NCI-H2171 treated with DMSO at 0.1 percent for 48 hours (cell line): ENCODE measurements at places on chromosomes 2 and 18.

GRCh38 chr2:61138859-61139258 lies 23.1 kb upstream of the C2orf74 start:
- DNase-seq = no peak

- no peak for DNase-seq
These were observed 17.6 kb upstream of the KIDINS220 start for GRCh38 chr2:8855010-8855409.

- DNase-seq = no peak
These were observed 28.0 kb upstream of the YES1 start for GRCh38 chr18:840023-840408.

DNA sequence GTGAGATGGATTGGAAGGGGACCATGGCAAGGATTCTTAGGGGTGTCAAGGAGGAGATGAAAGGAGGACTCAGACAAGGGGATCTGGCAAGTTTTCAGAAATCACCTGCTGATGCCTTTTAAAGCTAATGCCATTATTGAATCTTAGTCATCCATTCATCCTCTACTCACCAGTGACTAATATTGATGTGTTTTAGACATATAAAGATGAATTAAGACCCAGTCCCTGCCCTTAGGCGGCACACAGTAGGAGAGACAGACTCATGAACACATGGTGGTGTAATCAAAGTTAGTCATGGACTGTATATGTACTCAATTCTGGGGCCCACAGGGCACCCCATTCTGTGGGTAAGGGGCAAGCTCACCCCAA lies 56.5 kb upstream of the ATL2 start:
- no peak for DNase-seq

GRCh38 chr2:85235281-85235680 lies 92.5 kb downstream of the TGOLN2 start:
- DNase-seq = no peak

- no peak for DNase-seq
These were observed 193.8 kb downstream of the LRRTM4 start for GRCh38 chr2:77328134-77328931.

DNA sequence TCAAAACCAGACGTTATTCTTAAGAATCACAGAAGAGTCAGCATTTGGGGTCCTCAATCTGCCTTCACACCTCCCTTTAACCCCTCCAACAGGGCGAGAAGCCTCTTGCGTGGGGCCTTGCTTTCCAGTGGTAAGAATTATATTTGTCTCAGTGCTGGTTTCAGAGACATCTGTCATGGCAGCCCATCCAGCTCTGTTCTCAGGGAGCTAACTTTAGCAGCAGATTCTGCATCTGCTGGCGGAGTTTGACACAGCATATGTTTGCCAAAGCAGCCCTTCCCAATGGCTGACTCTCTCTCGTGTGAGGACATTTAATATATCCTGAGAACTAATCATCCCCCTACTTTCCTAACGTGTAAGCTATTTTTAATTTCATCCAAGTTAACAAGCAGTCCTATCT lies 91.5 kb upstream of the BCL11A start:
- DNase-seq = peak; percentile 45

DNA sequence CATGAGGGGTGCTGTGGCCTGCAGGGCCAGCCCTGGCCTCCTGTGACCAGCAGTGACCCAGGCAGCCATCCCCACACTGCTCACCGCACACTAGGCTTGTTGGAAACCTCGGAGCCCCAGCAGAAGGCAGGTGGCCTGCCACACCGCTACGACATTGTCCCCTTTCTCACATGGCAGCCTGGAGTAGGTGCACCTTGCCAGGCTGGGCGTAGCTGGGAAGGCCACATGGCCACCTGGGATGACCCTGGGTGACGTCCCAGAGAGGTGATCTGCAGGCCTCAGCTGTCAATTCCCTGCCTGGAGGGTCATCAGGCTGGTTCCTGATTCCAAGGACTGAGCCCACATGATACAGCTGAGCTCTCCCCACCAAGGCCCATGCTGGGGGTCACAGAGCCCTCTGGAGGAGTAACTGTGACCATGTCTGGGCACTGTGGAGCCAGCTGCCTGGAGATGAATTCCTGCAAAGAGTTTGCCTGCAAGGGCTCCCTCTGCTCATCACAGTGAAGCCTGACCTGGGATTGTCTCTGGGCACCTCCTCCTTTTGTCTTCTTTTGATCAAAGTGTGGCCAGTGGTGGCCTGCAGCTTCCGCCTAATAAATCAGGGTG lies 119.6 kb upstream of the OTOS start:
- DNase-seq = no peak
